Stimulated activated CD8-positive, alpha-beta memory T cell treated with anti-CD3 and anti-CD28 coated beads, Interleukin-15, amount 100 ng/mL, for 48 hours (primary cell): ENCODE measurements at places on chromosomes 16 and 17.

GRCh38 chr16:68421076-68421475, 27.2 kb downstream of the SMPD3 start:
- DNase-seq: no peak

GRCh38 chr16:10514369-10515055, 65.9 kb downstream of the EMP2 start:
- no peak for DNase-seq

GRCh38 chr16:64865069-64865696, 256.7 kb downstream of the CDH11 start:
- DNase-seq: no peak

DNA sequence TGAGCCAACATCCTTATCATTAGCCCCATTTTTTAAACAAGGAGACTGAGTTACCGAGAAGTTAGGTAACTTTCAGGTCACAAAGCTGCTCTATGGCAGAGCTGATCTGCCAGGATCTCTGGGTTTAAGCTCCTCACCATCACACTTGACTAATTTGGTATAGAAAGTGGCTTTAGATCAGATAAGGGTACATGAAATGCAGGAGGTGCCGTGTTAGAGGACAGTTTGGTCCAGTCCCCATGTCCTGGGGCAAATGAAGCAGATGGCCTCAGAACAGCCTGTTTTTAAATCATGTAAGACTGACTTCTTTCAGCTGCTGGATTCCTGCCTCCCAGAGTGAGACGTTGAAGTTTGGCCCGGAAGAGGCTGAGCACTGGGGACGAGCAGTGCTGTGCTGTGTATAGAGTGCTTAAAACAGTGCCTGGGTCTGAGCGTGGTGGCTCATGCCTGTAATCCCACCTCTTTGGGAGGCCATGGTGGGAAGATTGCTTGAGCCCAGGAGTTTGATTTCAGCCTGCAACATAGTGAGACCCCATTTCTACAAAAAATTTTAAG, 187.0 kb upstream of the CACNG3 start:
- no peak for DNase-seq

DNA sequence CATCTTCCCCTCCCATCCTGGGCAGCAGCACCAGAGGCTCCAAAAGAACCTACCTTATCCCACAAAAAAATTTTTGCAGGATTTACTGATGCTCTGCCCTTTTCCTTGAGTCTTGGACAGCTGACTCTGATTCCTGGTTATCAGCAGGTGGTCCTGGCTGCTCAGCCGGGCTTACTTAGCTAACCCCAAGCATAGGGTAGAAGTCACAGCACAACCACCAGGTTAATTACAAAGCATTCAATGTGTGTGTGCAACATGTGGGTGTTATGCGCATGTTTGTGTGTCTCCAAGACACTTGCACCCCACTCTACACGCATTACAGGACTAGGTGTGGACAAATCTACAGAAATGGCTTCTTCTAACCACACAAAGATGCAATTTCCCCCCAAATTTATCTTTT, 36.3 kb downstream of the PECAM1 start:
- no peak for DNase-seq

DNA sequence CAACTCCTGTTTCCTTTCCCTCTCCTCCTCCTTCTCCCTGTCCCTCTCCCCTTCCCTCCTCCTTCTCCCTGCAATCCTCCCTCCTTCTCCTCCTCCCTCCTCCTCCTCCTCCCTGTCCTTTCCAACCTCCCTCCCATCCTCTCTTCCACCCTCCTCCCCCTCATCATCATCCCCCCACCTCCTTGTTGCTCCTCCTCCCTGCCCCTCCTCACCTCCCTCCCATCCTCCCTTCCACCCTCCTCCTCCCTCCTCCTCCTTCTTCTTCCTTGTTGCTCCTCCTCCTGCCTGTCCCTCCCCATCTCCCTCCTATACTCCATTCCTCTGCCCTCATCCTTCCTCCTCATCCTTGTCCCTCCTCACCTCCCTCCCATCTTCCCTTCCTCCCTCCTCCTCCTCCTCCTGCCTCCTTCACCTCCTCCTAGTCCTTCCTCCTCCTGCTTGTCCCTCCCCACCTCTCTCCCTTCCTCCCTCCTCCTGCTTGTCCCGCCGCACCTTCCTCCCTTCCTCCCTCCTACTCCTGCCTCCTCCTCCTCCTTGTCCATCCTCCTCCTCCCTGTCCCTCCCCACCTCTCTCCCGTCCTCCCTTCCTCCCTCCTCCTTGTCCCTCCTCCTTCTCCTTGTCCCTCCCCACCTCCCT, 222.5 kb downstream of the IRF8 start:
- no peak for DNase-seq

GRCh38 chr17:77580531-77581270, 377.8 kb upstream of the TNRC6C start:
- DNase-seq: no peak

DNA sequence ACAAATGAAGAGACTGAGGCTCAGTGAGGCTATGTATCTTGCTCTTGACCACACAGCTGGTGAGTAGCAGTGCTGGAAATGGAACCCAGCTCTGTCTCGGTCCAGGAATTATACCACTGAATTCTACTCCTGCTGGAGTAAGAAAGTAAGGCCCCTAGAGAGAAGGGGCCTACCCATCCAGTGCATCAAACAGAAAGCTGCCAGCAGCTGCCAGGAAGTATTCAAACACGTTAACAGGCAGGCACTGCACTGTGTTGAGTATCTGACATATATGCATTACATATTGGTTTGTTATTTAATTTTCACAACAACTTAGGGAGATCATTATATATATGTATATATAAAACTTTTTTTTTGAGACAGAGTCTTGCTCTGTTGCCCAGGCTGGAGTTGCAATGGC, 4.0 kb downstream of the ARL5C start:
- no peak for DNase-seq

- no peak for DNase-seq
Measured at GRCh38 chr16:6427621-6428020, 905.0 kb upstream of the RBFOX1 start.

GRCh38 chr16:30457256-30457655, 11.6 kb upstream of the SEPHS2 start:
- no peak for DNase-seq

DNA sequence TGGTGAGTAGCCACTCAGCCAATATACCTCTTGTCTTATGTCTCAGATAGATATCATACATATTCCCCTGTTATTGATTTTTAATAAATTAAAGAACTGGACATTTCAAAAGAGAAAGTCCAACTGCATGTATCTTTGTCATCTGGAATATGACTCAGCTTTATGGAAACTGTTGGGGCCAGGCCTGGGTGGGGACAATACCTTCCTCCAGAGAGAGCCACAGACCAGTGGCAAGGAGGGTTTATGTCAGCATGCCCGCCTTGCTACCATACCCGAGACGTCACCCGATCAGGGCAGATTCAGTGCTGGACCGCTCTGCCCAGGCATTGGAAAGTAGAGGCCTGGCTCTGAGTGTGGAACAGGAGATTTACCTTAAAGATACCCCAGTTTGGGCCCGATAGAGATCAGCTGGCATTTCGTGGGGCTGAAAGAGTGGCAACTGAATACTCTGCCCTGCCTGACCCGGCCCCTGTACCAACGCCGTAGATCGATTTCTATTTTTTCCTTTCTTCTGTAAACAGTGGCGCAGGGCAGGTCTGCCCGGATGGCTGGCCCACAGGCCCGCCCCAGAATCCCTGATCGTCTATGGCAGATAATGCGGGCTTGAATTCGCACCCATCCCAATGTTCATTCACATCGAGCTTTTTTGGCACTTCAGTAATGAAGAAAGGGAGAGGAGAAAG, 158.6 kb downstream of the SALL1 start:
- DNase-seq: no peak

DNA sequence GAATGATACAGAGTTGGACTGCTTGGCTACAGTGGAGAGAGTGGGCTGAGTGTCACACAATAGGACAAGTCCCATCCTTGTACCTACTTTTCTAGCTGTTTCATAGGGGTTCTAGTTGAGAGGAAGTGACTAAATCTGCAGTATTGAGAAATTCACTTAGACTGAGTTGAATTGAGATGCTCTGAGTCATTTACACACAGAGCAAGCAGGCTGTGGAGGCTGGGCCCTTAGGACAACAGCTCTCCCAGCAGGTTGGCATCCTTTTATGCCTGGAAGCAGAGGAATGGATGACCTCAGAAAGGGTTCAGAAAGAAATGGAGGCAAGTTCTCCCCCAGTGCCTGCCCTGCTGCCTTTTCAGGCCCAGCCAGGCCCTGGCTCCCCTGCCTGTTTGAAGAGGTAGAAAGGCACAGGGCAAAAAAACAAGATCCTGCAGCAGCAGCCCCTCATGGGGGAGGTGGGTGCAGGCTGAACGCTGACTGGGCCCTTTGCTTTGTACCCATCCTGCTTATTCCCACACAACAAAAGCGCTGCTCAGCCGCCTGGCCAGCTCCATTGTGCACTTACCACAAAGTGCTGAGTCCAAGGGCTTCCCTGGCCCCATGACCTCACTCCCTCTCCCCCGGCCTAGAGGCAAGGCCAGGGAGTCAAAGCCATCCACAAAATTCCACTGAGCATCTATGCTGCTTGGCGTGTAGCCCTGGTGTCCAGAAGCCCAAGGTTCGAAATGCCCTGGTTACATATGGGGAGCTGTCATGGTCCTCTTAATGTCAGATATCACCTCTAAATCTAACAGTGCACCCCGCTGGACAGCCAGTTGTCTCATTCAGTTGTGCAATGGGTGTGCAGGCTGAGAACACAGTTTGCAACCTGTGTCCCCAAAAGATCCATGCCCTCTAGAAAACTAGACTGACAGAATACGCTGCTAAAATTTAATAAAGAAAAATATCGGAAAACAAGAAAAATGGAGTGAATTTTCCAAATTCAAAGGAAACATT, 5.4 kb upstream of the CRYBA1 start:
- DNase-seq: no peak

DNA sequence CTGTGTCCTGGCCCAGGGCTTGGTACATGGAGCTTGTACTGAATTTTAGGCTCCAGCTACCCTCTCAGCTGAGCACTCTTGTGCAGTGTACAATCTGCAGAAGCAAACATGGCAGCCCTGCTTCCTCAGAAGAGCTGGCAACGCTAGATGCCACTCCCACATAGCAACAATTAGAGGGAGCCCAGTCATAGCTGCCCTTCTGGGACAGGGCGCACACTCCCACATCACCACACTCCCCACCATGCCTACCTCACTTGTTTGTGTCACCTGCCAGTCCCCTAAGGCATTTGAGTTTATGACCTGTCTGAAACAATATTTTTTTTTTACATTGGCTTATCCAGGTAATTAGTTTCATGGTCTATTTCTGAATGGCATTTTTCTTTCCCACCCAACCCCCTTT, 72.3 kb downstream of the C17orf67 start:
- no peak for DNase-seq

DNA sequence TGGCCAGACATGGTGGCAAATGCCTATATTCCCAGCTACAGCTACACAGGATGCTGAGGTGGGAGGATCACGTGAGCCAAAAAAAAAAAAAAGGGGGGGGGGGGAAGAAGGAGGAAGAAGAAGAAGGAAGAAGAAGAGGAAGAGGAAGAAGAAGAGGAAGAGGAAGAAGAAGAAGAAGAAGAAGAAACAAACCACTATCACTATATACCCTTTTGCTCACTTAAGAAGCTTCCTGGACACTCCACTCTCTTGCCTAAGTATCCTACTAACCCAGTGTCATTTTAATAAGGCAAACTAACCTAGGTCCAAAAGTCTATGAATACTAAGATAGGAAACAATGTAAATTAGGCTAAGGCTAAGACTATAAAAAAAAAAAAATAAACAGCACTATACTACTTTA, 54.8 kb downstream of the GPATCH8 start:
- no peak for DNase-seq

GRCh38 chr17:41394254-41394996, 3.0 kb downstream of the KRT31 start:
- no peak for DNase-seq

DNA sequence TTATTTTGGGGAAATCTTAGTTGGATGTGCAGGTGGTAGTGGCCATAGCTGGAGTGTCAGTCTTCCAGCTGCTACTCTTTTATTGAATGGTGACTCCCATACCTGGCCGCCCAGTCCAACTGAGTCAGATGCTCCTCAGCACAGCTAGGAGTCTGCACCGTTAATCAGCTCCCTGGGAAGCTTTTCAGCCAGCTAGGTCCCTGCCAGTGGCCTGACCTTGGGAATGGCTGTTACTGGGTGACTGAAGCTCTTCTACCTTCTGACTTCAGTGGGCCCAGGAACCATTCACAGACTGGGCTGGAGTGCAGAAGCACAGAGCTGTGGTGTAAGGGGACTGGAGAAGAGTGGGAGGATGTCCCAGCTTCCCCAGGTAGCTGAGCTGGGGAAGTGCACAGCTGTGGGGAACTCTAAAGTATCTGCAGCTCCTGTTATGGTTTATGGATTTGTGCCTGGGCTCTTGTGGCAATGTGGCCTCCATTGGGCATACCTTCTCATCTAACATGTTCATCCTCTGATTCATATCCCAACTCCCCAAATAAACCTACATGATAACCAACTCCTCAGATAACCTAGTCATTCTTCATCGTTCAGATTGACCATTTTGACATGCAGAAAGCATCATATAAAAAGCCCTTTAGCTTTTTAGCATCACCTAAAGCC, 14.0 kb downstream of the ALKBH5 start:
- no peak for DNase-seq

DNA sequence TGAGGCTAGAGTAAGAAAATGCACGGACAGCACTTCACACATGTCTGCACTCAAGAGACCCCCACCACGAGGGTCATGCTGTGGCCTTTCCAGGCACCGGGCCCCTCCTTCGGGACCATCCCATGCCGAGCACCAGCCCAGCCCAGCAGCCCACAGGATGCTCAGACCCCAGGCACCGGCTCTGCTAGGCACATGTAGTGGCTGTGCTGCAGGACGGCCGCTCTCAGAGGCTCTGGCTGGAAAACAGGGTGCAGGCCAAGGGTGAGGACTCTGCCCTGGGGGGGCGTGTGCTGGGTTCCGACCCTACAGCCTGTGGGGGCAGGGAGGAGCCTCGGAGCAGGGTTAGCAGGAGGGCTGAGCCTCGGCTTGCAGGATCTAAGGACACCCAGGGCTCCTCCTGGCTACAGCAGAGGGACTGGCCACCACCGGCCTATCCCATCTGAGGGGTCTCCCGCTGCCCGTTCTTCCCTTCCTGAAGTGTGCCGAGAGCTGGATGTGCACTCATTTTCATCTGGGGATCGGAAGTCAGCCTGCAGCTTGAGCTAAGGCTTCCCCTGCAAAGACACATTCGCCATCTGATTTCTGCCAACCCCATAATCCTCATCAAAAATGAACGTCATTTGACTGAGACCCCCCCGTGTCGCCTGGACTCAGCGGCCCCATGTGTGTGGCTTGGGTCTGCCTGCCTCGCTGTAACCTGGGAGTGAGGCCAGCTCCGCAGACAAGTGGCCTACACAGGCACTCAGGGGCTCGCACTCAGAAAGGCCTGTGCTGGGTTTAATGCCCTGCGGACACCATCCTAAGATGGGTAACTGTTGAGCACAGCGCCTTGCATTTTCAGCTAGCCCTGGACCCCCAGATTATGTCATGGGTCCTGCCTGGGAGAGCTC, 293.1 kb upstream of the FOXF1 start:
- DNase-seq: no peak
